ENCODE measurements at places on chromosomes 7 and 10.

- DNase-seq = no peak
Observed at GRCh38 chr10:88150339-88150738, 286.9 kb downstream of the PTEN start.

GRCh38 chr10:88835910-88836221, 15.8 kb downstream of the ANKRD22 start:
- no peak for DNase-seq

- no peak for DNase-seq
Observed at GRCh38 chr10:34420273-34420672, 394.8 kb downstream of the PARD3 start.

DNA sequence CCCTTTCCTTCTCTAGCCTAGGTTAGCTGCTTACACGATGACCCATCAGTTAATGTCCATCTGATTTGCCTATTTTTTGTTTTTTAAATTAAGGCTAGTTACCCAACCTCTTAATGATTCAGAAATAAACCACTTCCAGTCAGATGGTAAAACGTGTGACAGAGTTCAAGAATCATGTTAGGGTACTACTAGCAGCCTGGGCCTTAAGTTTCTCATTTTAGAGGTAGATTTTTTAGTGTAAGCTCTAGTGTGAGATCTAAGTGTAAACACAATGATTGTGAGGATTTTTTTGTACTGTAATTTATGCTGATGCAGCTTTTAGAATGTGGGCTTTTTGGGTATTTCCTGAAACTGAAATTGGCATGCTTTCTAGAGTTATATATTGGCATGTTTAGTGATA, 130.0 kb downstream of the CDK14 start:
- no peak for DNase-seq

DNA sequence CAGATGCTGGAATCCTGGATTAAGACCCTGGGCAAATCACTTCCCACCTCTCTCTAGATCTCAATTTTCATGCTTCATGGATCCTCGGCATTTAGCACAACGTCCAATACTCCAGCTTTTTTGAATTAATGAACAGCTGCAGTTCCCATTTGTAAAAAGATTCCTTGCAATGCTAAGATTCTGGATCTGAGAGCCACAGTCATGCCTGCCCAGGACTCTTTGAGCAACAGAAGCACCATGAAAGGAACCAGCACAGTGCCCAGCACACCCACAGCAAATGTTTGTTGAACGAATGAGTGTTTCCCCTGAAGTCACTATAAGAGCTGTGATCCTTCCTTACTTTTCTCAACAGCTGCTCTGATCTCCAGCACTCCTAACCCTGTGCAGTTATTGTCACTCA, 20.8 kb upstream of the DDIT4 start:
- DNase-seq = no peak

DNA sequence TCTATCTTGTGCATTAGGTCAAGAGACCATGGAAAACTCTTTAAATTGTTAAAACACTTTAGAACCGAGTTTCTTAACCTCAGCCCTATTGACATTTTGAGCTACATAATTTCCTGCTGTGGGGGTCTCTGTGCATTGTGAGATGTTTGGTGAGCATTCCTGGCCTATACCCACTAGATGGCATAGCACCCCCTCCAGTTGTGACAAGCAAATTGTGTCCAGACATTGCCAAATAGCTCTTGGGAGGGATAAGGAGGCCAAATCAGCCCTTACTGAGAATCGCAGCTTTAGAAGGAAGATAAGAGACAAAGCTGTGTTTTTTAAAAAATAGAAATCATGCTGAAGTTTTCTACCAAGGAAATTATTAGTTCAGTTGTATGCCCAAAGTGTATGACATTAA, 1158.5 kb upstream of the C7orf33 start:
- DNase-seq = peak; percentile 64

DNA sequence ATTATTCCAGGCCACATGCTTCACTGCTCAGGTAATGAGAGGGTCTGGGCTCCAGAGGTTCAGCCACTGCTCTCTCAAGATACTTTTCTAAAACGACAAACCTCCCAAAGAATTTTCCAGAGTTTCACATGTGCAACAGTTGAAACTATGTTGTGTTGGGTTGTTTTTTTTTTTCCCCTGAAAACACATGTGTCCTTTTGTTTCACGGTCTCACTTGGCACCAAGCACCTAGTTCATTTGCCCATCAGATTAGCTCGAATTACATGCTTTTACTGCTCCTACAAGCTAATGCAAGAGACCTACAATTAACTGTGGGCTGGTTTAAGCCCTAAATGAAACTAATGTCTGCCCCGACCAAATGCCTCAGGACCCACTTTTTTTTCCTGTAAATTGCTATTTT, 313.3 kb downstream of the FGFR2 start:
- DNase-seq = peak; percentile 16

GRCh38 chr7:68984306-68984705, 614.0 kb upstream of the AUTS2 start:
- no peak for DNase-seq

DNA sequence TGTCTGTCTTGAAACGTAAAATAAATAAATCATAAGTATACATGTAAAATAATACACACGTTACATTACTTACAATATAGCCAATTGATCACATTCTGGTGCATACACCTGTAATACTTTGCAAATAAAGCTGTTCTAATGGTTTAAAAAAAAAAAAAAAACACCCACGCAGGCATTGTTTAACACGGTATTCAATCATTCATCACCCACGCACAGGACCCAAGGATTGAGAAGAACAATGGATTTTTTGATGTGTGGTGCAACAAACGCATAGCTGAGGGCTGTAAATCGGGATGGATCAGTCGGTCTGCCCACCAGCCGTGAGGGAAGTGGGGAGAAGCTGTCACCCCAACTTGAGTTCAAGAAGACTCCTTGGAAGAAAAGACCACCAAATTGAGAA, 8.7 kb downstream of the PITRM1 start:
- no peak for DNase-seq

- no peak for DNase-seq
Observed at GRCh38 chr10:78959924-78960285, 108.9 kb upstream of the ZMIZ1 start.

DNA sequence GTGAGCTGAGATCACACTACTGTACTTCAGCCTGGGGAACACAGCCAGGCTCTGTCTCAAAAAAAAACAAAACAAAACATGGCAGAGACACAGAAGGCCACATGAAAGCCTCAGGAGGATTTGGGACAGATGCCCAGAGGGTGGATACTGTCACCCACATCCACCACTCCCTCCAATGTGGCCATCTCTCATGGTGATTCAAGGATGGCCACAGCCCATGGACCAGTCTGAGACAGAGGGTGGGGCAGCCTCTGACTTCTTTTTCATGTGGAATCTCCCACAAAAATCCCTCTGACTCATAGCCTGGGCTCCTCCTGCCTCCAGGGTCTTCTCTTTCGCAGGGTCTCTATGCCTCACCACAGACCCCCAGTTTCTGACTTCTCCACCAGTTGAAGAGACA, 59.0 kb upstream of the GTF2I start:
- DNase-seq = no peak

DNA sequence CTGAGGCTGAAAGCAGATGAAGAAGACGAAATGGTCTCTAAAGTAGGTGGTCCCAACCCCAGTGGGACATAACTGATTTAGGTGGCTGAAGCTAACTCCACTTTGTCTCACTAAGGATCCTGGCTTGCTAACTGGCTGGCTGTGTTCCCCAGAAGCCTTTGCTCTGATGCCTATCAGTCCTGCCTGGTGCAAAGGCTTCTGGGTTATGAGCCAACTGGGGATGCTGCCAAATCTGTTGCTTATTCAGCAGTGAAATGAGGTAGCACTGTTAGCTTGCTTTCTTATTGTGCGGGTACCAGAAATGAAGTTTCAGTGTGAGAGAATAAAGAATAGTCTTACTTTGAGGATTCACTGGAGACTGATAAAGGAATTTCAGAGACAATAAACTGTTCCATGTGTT, 18.1 kb downstream of the PRKG1 start:
- no peak for DNase-seq

DNA sequence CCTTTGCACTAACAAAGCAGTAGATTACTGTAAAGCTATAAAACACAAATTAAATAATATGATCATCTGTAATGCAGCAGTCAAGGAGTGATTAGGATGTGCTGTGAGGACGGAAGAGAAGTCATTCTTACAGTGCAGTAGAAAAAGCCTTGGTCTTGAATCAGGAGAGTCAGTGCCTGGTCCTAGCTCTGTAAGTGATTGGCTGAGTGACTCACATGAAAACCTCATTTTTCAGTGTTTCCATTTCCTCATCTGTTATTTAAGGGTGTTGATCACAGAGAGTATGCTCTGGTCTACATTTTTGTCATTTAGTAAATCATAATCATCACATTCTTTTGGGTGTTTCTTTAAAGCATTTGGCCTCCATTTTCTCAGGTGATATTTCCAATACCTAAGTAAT, 717.8 kb downstream of the LRMDA start:
- no peak for DNase-seq

GRCh38 chr10:11245510-11245909, 227.8 kb downstream of the CELF2 start:
- no peak for DNase-seq

GRCh38 chr10:27241010-27241651, 534 bp upstream of the ACBD5 start:
- DNase-seq = peak; percentile 49

DNA sequence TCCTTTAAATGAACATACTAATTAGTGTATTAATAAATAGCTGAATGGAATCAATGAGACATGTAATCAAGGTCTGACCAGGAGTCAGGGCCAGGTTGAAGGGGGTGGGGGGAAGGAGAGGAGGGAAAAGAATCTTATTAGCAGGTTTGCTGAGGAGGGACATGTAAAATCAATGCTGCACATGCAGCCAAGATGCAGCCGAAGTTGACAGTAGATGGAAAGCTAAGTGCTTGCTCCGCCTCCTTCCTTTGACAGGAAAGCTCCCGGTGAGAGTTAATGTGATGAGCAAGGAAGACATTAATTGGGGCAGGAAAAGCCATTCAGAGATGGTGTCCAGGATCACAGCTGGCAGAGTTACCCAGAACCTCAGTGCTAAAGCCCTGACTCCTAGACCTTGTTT, 24.4 kb downstream of the PLXNA4 start:
- no peak for DNase-seq

- no peak for DNase-seq
Observed at GRCh38 chr7:132836746-132837145, 245.1 kb downstream of the CHCHD3 start.

- no peak for DNase-seq
Observed at GRCh38 chr7:102312317-102312716, 25.6 kb downstream of the SH2B2 start.

DNA sequence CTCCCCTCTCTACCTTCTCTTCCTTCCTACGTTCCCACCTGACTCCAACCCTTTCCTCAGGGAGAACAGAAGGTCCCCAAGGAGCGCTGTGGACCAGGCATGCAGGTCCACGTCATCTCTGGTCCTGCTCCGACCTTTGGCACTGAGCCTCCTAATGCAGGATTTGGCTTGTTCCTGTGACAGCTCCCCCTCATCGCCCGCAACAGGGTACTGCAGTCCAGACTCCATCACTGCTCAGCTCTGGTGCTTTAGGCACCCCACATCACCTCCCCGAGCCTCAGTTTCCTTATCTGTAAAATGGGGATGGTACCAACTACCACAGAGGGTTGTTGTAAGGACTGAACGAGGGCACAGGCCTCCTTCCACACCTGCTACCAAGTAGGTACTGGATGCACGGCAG, 54.6 kb downstream of the FHIP2A start:
- DNase-seq = no peak

GRCh38 chr7:131235489-131236317, 92.0 kb upstream of the MKLN1 start:
- peak; percentile 88 for DNase-seq

DNA sequence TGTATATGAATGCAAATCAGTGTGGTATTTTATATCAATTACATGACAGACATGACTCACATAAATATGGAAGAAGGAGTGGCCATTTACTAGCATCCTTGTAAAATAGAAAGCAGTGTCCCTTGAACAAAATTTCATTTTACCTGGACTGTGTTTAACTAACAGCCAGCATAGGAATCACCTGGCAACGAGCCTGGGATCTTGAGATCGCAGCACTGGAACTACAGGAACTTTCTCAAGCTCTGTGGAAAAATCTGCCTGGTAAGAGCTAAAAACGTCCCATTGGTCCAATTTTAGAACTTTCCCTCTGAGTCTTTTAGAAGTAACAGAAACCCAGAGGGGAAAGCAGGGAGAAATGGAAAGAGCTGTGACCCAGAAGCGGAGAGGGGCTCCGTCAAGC, 68.9 kb upstream of the AMPH start:
- no peak for DNase-seq

DNA sequence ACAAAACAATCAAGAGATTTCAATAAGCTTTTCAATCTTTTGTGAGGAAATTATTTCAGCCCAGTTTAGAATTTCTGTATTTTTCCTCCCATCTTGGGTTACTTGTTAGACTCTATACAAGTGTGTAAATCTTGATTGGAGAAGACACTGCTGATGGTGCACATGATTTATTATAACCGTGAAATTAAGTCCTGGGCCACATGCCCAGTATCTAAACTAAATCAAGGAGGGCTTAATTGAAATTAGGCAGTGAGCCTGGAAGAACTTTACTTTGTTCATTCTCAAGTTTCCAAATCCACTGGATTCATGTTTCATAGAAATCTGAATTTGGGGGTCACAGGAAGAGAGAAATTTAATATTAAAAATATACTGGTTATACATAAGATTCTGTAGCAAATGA, 44.5 kb downstream of the CSTF2T start:
- no peak for DNase-seq

- no peak for DNase-seq
Observed at GRCh38 chr7:155464183-155464582, 6.3 kb downstream of the EN2 start.

DNA sequence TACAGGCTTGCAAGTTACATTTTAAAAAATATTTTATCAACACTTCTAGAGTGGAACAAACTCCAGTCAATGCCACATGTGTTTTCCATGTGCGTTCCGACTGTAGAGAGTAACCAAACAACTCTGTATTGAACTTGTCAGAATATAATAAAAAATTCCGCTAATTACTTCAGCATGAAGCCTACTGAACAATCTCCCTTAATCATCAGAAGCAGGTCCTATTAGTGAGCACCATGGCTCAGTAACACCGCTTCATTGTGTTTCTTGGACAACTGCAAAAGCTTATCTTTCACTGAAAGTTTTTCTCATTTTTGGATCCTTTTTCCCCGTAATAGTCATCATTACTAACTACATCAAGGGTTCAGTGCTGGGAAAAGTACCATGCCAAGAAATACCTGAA, 117.0 kb downstream of the MKX start:
- no peak for DNase-seq

GRCh38 chr10:86961481-86962091, 3.2 kb downstream of the SNCG start:
- DNase-seq = peak; percentile 80

All from NCI-H146 (cell line).